Left kidney (tissue), 8 donors: ENCODE measurements at places on chromosomes 1 and 21.

DNA sequence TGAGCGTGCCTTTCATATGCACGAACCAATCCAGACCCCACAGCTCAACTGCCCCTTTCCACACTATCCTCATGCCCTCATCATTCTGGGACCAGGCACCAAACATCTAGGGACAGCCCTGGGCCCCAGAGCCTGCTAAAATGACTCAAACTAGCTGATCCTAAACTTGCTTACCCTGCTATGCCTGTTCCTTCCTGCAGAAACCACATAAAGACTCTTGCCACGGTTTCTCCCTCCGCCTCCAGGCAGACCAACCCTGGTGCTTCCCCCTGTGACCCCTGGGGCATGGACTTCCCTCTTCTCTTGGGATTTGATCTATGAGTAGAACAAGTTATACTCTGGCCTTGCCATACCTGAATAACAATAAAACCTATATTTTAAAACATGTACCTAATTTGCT is 138.0 kb upstream of the CD34 start:
- DNase-seq, result no peak

DNA sequence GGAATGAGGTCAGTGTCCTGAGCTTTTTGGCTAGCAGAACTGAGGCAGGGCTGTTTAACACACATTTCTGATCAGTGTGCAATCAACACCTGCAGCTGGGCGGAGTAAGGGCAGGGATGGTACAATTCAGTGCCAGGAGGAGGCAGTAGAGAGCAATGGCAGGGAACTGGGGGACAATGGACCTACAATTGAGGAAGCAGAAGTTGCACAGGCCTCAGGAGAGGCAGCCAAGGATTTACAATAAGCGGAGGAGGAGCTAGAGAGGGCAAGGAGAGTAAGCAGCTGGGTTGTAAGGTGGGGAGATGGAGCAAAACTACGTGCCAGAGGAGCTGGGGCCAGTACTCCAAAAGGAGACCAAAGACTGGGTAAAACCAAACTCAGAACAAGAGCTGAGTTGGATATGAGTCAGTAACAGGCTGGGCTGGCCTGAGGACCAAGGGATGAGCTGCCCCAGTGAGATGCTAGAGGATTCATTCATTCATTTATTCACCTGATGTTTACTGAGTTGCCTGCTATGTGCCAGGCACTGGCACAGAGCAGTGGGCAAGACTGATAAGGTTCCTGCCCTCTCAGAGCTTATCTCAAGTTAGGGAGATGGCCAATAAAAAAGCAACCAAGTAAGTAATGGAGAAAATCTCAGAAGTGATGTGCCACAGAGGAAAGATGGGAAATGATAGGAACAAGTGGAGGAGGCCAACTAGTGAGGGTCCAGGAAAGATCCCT is 10.4 kb upstream of the GALE start:
- DNase-seq, result no peak

DNA sequence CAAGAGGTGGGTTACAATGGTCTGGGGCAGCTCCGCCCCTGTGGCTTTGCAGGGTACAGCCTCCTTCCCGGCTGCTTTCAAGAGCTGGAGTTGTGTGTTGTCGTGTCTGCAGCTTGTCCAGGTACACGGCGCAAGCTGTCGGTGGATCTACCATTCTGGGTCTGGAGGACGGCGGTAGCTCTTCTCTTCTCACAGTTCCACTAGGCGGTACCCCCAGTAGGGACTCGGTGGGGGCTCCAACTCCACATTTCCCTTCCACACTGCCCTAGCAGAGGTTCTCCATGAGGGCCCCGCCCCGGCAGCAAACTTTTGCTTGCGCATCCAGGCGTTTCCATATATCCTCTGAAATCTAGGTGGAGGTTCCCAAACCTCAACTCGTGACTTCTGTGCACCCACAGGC is 12.3 kb upstream of the CDCP2 start:
- no peak for DNase-seq

DNA sequence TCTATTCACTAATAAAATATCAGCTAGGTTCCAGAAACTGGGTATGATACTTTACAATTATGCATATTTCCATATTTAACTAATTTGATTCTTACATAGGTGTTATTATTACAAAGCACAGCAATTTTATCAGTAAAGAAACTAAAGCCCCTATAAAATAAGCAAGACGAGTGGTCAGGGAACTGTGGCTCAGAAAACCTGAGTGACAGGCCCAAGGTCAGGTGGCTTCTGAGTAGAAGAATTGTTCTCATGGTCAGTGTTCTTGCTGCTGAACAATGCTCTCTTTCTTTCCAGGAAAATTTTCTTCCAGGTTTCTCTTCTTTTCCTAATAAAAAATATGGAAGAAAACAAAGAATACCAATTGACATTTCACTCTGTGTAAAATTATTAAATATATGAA is 2.2 kb upstream of the ATP6V1G3 start:
- no peak for DNase-seq

- DNase-seq, result no peak
These were observed 22.7 kb downstream of the UTP25 start for GRCh38 chr1:209850342-209850979.

DNA sequence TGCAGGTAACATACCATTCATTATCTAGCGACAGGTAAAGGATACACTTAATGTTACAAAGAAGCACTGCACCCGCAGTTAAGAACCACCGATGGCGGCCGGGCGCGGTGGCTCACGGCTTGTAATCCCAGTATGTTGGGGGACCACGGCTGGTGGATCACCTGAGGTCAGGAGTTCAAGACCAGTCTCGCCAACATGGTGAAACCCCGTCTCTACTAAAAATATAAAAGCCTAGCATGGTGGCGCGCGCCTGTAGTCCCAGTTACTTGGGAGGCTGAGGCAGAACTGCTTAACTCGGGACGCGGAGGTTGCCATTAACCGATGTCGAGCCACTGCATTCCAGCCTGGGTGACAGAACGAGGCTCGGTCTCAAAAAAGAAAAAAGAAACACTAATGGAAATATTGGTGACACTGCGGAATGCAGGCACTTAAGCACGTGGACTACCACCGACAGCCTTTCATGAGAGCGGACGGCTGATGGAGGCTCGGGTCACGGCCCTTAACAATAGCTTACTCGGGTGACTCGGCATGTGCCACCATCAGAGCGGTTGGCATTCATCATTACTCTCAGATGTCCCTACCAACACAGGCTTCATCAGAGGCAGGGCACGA is 542 bp downstream of the GAS5 start:
- DNase-seq, result no peak

DNA sequence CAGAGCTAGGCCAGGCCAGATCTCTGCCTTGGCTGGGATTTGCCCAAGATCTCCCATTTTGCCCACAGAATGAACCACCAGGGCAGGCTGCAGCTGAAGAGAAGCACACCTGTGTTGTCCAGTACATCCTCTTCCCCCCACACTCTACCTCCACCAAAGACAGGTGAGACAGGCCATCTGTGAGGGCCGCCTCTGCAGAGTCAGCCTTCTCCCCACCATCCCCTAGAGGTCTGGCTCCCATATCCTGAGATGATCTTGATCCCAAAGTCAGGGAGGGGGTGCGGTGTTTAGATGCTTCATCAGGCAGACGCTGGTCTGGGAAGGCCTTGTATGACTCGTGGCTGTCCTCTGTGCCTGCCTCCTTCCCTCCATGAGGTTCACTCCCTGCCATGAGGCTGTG is 28.7 kb downstream of the HYI start:
- DNase-seq, result no peak

GRCh38 chr1:15543251-15543588 is 16.6 kb downstream of the DNAJC16 start:
- DNase-seq, result no peak

- no peak for DNase-seq
These were observed 160.9 kb upstream of the CSF3R start for GRCh38 chr1:36643371-36644270.
